Retinal pigment epithelial cell (primary cell): ENCODE measurements at places on chromosomes 13 and 19.

DNA sequence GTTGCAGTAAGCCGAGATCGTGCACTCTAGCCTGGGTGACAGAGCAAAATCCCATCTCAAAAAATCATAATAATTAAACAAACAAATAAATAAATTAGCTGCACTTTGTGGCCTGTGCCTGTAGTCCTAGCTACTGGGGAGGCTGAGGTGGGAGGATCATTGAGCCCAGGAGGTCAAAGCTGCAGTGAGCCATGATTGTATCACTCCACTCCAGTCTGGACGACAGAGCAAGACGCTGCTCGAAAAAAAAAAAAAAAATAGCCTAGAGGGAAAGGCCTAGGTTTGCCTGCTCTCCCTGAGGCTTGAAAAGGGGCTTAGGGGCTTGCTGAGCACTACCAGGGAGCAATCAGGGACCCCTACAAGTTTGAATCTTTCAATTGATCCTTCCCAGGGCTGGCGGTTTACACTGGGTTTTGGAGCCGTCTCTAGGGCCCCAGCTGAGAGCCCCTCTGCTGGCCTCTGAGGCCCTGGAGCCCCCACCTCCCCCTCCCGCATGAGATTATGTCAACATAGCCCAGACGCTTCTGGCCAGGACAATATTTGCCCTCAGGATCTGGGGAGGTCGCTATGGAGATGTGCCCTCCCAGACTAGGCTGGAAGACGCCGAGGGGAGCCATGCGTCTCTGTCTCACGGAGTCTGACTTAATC lies 10.4 kb upstream of the GIPR start:
- no peak for DNase-seq

DNA sequence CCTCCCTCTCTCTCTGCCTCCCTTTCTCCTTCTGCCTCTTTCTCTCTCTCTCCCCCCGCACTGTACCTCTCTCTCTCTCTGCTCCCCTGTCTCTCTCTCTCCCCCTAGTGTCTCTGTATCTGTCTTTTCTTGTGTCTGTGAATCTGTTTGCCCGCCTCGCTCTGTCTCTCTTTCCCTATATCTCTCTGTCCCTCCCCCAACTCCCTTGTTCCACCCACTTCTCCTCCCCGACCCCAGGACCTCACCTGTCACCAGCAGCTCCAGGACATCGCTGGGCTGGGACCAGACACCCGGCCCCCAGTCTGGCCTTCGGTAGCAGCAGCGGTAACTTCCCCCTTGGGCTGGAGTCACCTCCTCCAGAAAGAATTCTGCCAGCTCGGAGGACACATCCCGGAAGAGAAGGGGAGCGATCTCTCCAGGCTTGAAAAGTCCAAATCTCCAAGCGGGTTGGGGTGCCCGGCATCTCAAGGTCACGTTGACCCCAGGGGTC lies 3.9 kb downstream of the OSCAR start:
- no peak for DNase-seq

GRCh38 chr13:112902101-112902651 lies 66.8 kb upstream of the MCF2L start:
- DNase-seq = no peak

DNA sequence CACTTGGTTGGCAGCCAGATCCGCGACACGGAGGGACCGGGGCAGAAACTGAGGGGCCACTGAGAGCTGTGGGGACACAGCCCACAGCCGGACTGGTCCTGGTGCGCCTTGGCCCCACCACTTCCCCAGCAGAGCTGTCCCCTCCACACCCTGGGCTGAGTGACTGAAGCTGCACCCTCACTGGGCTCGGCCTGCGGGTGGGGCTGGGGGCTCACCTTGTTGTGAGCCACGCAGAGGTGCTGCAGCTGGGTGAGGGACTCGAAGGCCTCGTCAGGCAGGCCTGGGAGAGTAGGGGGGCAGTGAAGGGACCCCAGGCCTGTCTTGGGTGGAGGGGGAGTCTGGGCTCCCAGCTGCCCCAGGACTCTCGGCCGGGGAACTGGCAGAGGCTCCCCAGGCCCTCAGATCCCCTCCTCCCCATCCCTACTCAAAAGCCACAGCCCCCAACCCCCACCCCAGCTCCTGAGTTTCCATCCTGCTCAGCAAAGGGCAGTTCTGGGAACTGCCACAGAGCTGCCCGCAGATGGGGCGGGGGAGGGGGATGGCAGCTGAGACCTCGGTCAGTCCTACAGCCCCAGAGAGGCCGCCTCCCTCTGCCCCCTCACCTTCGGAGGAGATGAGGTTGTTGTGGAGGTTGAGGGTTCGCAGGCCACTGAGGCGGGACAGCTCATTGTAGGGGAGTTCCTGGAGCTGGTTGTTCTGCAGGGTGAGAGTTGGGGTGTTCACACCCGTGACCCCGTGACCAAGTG lies 2.3 kb downstream of the PODNL1 start:
- DNase-seq = no peak

DNA sequence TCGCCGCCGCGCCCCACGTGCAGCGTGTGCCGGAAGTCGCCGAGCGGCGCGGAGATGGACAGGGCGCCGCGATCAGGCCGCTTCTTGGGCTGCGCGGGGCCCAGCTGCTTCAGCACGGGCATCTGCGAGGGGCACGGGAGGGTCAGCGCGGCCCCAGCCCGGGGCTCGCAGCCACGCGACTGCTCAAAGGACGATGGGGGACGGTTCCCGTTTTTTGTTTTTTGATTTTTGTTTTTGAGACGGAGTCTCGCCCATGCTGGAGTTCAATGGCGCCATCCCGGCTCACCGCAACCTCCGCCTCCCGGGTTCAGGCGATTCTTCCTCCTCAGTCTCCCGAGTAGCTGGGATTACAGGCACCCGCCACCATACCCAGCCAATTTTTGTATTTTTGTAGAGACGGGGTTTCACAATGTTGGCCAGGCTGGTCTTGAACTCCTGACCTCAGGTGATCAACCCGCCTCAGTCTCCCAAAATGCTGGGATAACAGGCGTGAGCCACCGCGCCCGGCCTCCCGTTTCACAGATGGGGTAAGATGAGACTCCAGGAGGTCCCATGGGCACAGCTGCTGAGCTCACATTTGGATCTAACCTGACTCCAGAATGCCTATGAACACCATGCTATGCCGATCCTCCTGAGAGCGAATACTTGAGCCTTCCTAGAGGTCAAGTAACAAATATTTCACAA lies 2.0 kb upstream of the LENG9 start:
- no peak for DNase-seq
